ENCODE measurements at places on chromosomes 4 and X.

GRCh38 chr4:121330180-121330665, 50.6 kb downstream of the QRFPR start:
- DNase-seq = no peak

DNA sequence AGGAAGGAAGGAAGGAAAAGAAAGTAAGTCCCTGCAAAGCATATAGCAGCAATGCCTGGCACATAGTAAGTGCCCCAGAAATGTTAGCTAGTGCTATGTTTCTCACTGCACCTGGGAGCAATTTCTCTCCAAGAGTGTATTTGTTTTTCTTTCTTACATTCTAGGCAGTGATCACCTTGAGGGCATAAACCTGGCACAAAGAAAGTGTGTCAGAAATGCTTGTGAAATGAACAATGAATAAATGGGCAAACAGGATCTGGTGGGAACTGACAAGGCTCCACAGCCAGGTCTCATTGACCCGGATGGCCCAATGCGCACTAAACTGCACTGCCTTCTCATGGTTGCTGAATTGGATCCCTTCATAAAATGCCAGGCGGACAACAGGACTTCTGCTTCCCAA, 316.4 kb downstream of the LDB2 start:
- DNase-seq = no peak

DNA sequence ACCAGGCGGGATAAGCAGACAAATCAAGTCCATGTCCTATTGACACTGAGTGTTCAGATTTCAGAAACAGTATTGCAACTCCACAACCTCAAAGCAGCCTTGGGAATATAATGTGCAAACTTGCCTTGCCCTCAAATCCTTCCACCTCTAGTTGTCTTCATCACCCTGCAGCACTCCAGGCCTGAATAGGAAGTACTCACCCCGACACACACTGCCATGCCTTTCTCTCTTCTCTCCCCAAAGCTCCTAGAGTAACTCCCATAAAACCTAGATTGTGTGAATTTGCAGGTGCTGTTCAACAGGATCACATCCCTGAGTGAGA, 19.6 kb downstream of the ACSL1 start:
- DNase-seq = no peak

GRCh38 chrX:155673338-155673737, 60.6 kb upstream of the TMLHE start:
- DNase-seq = no peak

- DNase-seq = no peak
Measured at GRCh38 chrX:119155416-119156035, 27.9 kb upstream of the KIAA1210 start.

- no peak for DNase-seq
Measured at GRCh38 chr4:111854494-111855087, 290.7 kb upstream of the FAM241A start.

GRCh38 chr4:128590773-128591172, 218.7 kb upstream of the JADE1 start:
- DNase-seq = no peak

DNA sequence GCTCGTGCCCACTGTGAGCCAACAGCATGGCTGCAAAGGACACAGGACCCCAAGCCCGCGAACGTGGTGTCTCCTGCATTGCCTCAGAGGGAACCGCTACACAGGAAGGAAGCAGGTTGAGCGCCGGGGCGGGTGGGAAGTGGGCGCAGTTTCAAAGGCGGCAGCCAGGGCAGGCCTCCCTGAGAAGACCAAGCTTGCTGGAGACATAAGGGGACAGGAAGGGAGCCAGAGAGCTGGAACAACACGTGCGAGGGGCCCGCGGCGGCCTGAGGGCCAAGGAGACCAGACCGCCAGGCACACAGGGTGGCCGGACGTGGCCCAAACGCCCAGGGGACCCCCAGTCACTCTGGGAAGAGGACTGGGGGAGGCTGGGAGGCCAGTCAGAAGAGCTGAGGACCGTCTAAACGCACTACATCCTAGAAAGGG, 32.0 kb downstream of the CTBP1 start:
- peak; percentile 80 for DNase-seq

- DNase-seq = no peak
Measured at GRCh38 chr4:29390921-29391320, 1329.2 kb upstream of the PCDH7 start.

- DNase-seq = no peak
Measured at GRCh38 chrX:29851857-29852605, 363.3 kb upstream of the MAGEB2 start.

DNA sequence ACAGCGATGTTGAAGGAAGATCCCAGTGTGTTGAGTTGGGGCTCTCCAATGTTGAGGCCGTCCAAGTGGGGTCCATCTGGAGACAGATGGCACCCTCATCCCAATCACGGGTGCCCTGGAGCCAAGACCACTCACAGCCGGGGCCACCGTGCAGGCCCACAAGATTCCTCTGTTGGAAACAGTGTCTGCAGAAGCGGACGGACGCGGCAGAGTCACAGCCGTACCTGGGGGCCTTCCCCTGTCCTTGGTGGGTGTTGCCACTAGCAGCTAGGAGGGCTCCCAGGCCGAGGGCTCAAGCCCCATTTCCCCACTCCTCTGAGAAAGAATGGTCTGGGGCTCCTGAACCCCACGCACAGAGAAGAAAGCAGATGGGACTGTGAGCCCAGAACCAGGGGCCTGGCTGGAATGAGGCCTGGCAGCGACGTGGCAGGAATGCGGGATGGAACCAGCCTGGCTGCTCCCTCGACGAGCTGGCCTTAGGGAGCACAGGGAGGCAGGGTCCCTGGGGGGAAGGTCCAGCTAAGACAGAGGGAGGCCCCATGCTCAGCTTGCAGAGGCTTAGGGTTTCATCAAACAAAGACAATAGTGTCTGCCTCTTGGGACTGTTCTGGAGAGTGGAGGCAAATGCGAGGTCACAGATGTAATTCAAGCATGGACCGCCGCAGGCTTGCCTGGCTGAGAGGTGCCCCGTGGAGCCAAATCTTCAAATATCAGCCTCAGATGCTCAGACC, 228.9 kb downstream of the AFAP1 start:
- no peak for DNase-seq

DNA sequence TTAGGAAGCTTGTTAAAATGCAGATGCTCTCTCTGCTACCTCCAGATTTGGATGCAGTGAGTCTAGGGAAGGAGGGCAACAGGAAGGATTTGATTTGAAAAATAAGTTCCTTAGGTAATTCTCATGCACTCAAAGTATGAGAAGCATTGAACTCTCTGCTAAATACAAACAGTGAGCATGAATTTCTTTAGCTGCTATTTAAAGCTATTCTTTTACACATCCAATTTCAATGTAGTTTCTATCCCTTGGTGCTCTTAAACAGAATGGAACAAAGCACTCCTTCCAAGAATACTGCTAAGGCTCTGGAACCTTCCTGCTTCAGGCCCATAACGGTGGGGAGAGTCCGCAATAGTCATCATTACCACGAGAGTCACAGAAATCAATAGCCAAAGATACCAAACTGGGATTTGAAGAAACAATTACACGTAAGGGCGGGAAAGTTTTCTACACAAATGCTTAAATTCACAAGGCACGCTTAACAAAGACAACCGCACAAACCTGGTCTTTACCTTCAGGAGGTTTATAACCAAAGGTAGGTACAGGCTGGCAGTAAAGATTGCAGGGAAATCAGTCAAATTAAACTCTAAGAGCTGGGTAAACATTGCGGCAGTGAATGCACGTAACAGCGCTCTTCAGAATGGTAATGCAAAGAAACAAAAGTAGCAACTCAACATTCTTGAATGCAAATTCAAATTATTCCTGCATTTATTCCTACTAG, 123.2 kb upstream of the NAP1L5 start:
- no peak for DNase-seq

Data from activated T-cell treated with anti-CD3 and anti-CD28 coated beads, Interleukin-2, amount 50 U/mL, for 24 hours (primary cell).